ENCODE measurements at places on chromosomes 6 and 20.
A peak's percentile ranks its signal among the peaks of the same experiment; 100 is the strongest.

- no peak for DNase-seq
These were observed 15.1 kb downstream of the HMGN4 start for GRCh38 chr6:26553264-26553634.

DNA sequence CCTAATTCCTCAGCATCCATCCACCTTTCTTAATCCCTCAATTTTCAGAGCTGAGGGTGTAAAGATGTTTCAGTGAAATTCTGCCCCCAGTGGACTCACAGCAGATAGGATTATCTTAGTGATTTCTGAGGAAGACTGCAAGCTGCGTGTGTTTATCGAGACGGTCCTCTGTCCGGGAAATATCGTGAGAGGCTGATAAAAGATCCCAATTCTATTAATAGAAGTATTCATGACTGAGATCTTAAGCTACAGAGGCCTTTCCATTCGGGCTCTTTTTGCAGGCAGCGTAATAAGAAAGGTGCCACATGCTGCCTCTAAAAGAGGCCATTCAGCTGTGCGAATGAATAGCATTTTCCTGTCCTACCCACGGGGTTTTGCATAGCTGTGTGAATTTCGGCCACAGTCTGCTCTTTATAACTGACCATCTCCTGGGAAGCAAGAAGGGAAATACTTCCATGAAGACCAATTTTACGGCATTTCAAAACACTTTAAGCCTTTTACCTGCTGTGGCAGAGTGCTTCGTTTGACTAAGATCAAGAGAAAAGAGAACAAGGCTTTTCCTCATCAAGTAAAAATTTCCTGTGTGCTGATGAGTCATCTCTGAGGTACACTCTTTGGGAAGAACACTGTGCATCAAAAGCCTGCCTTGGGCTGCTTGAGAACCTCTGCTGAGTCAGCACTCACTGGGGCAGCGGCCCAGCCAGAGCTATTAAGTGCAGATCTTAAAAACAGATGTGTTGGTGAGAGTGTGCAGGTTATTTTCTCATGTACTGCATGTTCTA is 208.8 kb downstream of the ARHGAP18 start:
- DNase-seq, result peak; percentile 26

GRCh38 chr6:117976030-117976651 is 69.1 kb downstream of the SLC35F1 start:
- DNase-seq, result peak; percentile 1

DNA sequence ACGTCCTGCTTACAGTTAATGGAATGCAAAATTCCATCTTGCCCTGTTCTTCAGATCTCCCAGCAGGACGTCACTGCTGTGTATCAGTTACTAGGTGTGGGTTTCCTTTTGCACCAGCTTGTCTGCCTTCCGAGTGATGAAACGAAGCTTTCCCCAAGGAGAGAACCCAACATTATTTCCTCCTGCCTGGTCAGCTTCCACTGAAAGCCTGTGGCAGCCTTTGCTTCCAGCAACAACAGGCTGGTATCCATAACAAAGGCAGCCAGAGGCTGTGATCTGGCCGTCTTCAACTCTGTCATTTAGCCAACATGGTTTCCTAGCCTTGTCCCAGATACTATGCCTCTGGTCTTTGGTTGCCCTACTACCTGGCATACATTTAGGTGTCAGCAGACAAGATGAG is 78.9 kb upstream of the HEY2 start:
- no peak for DNase-seq

DNA sequence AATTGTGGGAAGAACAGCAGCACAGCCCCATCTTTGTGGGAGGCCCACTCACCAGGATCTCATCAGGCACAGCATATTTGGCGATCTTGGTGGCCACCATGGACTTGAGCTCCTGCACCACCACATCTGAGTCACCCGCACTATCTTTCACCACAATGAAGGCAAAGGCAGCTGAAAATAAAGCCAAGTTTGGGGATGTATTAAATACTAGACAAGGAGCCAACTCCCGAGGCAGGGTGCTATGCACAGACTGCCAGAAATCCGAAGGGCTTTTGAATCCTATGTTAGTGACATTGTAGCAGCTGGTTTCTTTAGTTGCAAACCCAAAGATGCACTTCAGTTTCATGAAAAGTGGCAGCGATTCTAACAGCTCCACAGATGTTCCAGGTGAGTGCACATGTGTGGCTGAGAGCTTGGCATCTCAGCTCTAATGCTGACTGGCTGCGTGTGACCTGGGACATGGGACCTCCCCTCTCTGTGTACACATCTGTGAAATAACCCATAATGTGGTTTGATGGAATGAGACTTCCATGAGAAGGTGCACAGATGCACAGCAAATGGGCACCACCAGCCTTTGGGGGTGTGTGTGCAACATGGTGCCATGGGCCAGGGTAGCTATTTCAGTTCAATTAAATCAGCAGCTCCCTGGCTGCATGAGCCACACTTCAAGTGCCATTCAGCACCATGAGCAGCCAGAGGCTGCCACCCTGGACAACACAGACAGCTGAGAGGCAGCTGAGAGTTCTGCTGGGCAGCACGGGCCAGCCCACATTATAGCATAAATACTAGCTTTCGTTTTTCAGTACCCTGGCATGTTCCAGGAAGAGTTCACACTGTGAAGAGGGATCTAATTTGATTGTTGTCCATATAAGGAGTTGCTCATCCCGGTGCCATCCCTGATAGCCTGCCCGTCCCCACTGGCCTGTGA is 16.9 kb upstream of the APMAP start:
- DNase-seq, result no peak
